ENCODE measurements at places on chromosomes 6 and 20.

- DNase-seq = no peak
These were observed 138.0 kb downstream of the CARMIL1 start for GRCh38 chr6:25417046-25417605.

DNA sequence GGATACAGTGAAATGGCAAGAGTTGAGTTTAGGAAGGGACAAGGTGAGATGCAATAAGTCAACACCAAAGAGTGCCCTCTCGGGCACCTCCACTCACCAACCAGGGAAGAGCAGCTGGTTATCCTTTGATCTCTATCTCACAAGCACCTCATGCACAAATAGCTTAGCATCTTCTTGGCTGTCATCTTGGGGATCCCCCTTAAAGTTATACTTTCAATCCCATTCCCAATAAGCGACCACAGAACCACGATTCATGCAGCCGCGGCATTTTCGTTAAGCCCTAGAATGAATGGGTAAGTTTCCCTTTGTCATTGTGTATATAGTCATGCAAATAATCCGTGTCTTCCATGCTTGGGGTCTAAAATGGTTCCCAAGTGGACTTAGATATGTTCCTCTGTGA, 73.5 kb downstream of the ADTRP start:
- DNase-seq = no peak

DNA sequence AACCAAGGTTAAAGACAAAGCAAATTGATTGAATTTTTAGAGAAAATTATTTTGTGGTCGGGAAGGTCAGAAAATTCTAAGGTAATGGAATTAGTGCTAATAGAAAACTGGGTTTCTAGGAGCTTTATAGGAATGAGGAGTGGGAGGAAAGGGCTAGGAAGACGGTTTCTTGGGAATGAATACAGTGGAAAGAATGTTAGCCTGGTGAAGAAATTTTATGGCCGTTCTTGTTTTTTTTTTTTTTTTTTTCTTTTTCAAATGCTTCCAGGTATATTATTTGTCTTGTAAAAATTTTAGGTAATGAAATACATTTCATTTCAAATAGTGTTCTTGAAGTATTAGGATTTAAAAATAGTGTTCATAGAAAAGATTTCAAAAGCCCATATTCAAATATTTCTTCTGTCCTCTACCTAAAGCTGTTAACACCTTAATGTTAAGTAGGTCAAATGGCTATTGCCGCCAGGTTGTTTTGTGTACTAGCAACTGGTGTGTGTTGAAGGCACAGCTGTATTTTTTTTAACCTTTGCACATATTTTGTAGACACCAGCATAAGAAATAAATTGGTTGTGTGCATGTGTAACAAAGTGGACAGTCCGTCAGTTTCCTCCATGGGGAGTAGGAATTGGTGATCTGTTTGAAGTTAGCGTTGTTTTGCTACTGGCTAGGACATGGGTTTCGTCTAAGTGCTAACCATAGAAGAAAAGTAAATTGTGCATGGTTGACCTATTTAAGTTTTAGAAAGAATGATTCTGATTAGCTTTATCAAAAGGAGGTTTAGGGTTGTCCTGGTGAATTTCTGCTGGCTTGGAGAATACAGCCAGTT, 32.3 kb downstream of the AFDN start:
- no peak for DNase-seq

- DNase-seq = no peak
These were observed 43.7 kb downstream of the NINL start for GRCh38 chr20:25541676-25542075.

- no peak for DNase-seq
These were observed 2.9 kb upstream of the PPDPF start for GRCh38 chr20:63517376-63518309.

GRCh38 chr6:35237476-35237875, 22.1 kb upstream of the ZNF76 start:
- DNase-seq = no peak

DNA sequence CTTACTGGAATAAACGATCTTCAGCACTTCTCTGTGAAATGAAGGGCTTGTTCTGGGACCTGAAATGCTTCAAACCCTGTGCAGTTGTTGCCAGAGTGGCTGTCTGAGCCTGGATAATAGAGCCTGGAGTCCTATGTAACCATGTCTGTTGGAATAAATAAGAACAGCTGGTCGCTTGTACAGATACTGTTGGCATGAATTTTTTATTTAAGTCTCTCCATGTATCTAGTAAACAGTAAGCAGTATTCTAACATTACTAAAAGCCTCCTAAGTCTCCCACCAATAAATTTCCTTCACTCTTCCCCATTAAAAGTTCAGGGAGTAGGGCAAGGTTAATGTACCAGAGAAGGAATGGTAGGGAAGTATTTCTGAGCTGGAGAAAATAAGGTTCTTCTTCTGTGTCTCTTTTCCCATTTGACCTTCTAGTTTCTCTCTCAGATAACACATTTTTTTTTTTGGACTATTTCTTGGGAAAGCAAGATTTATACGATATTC, 227.5 kb downstream of the PRL start:
- DNase-seq = no peak

- no peak for DNase-seq
These were observed 391.2 kb downstream of the THBS2 start for GRCh38 chr6:168862346-168862980.

Data from activated naive CD4-positive, alpha-beta T cell treated with anti-CD3 and anti-CD28 coated beads, Interleukin-2, amount 50 U/mL, for 16 hours (primary cell).